ENCODE measurements at places on chromosomes 4 and X.

DNA sequence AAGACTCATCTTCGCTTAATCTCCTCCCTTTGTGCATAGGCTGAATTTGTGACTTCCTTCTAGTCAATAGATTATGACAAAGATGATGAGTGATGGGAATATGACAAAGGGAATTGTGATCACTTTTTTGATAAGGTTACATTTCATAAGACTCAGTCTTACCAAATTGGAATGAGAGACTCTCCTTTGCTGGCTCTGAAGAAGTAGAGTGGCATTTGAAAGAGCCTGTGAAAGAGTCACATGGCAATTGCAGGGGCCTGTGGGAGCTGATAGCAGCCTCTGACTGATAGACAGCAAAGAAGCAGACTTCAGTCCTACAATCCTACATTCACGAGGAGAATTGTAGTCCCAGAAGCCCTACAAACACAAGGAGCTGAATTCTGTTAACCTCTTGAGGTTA lies 44.9 kb upstream of the ADAMTS3 start:
- no peak for DNase-seq

- no peak for DNase-seq
Measured at GRCh38 chrX:116872931-116873330, 410.2 kb upstream of the CT83 start.

DNA sequence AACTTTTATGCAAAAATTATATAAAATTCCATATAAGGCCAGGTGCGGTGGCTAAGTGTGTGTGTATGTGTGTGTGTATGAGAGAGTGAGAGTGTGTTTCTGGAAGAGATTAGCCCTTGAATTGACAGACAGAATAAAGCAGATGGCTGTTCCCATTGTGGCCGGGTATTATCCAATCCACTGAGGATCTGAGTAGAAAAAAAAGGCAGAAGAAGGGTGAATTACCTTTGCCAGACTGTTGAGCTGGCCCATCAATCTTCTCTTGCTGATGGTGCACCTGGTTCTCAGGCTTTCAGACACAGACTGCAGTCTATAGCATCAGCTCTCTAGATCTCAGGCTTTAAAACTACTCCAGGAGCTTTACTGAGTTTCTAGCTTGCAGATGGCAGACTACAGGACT lies 92.2 kb upstream of the SLIT2 start:
- DNase-seq: no peak

DNA sequence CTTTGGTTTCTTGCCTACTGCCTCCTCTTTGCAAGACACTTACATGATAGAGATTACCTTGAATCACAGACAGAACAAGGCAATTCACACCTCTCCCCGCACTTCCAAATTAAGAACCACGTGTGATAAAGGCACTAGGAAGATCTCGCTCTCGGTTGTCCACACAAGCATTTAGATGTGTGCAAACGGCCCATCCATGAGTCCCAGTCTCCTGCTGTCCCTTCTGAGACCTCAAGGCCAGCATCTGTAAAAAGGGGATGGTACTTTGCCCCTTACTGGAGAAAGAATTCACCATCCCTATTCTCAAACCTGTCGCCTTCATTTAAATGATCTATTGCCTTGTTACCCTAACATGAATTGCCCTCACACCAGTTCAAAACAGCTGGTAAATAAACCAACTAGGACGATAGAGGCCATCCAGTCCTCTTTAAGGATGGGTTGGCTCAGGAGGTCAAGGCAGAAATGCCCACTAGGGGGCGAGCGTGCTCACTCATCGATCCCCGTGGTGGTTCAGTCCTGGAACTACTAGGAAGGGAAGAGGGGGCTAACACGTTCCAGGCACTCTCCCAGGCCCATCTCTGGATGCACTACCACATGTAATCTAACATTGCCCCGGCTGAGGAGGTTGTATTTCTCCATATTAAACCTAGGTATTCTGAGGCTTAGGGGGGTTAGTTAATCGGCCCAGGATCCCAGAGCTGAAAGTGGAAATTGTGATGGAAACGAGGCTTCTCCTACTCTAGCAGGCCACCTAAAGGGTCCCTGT lies 95.8 kb downstream of the DHX15 start:
- DNase-seq: peak; percentile 78

GRCh38 chr4:13633671-13634070 lies 6.1 kb upstream of the BOD1L1 start:
- no peak for DNase-seq

DNA sequence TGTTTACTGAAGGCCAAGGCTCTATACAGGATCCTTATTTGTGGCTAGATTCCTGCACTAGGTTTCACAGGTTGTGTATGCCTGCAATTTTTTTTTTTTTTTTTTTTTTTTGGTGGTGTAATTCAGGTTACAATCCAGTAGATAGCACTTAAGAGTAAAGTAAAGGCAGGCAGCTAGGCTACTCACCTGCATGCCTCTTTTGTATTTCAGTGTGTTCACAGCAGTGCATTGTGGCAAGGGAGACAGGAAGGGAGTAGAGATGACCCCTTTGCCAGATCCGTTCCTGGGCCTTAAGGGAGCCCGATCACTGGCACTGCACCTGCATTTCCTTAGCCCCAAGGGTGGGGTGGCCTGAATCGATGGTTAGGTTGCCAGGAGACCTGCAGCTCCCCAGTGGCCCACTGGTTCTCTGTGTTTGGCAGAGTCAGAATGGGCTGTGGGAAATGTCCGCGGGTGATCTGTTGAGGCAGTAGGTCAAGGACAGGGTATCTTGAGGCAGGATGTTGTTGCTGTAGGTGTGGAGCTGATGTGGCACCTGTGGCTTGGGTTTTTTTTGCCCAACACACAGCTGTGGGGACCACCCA lies 374.9 kb upstream of the AADAT start:
- DNase-seq: no peak

DNA sequence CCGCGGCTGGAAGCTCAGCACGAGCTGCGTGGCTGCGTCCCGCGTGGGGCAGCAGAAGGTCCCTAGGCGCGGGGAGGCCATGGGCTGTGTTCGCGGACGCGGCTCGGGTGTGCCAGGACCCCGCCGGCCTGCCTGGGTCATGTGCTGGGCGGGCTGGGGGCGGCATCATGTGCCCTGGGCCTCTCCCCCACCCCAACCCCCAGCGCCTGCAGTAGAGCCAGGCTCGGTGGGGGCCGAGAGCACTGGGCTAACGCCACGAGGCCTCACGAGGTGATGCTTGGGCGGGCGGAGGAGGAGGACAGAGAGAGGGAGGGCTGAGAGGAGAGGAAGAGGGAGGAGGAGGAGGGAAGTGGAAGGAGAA lies at the start of gene GPR143:
GPR143 (minus strand) TSS at position 111 of the 361 bp plus-strand sequence; CDS start at position 81, 30 bp downstream.
- no peak for DNase-seq

- no peak for DNase-seq
Measured at GRCh38 chr4:33088713-33089112, 2368.5 kb downstream of the PCDH7 start.

GRCh38 chrX:29466456-29466855 lies 748.9 kb upstream of the MAGEB2 start:
- no peak for DNase-seq

Data from hypothalamus (tissue), 51 donors.